ENCODE measurements at places on chromosomes 7 and 10.

DNA sequence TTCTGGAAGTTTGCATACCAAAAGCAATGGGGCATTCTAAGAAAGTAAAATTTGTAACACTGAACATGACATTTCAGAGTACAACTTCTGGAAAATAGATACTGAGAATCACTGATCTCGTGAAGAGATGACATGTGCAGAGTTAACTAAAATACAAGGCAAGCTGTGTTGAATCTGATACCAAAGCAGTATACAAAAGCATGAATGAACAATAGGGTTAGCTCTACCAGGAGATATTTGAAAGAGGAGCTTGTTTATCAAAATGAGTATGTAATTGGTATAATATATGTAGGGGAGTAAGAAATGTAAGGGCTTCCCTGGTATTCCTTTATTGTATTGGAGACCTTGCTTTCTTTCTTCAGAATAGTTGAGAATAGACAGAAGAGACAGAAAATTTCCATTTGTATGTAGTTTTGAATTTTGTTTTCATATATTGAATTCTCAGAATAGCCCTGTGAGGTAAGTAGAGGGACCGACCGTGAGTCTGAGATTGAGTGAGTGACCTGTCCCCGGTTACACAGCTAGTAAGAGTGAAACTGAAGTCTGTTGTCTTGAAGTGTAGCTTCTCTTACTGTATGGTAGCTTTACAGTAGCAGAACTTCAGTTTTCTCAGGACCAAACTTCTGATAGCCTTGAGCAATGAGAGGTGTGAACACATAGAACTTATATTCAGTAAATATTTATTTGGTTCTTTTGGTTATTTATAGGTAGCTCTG is 5.0 kb downstream of the HBP1 start:
- H3K4me3 ChIP-seq, result peak overlapping the region; percentile 14
- no peaks in the 10 kb centered on the region for H3K27me3 ChIP-seq
- DNase-seq, result no peak
- H3K36me3 ChIP-seq, result peaks cover 9% of the 10 kb centered on the region

GRCh38 chr10:108861181-108861754 is 1062.0 kb downstream of the XPNPEP1 start:
- no peak overlapping the region for H3K27ac ChIP-seq
- H3K27me3 ChIP-seq, result no peaks in the 10 kb centered on the region
- no peak overlapping the region for H3K4me3 ChIP-seq
- H3K4me1 ChIP-seq, result no peaks in the 10 kb centered on the region
- no peak for DNase-seq

- no peaks in the 10 kb centered on the region for H3K4me1 ChIP-seq
- H3K27me3 ChIP-seq, result no peaks in the 10 kb centered on the region
- no peak for DNase-seq
- no peak overlapping the region for H3K4me3 ChIP-seq
- no peaks in the 10 kb centered on the region for H3K36me3 ChIP-seq
These were observed 199.1 kb downstream of the GLRX3 start for GRCh38 chr10:130335336-130335735.

DNA sequence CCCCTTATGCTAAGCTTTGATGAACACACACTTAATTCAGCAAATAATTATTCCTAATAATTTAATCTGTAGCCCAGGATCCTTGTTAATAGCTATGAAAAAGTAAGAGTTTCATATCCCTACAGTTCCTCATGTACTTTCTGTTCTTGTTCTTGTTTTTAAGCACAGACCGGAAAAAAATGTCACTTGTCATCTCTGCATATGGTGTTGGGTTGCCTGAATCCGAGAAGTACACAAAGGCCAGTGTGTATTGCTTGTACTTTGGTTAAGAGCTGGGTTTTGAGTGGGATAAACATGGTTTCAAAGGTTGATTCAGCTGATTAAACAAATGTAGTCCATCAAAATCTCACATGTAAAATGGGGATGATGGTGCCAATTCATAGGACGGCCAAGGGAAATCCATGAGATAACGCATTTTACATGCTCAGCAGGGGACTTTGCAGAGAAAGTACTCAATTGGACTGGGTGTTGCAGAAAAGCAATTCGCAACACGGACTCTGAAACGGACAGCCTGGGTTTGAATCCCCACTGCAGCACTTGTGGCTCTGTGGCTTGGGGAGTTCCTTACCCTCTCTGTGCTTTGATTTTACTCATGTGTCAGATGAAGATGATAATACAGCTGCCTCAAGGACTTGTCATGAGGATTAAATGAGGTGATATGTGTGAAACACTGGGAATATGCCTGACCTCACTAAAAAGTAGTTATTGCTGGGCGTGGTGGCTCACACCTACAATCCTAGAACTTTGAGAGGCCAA is 71.7 kb downstream of the MAP3K8 start:
- H3K4me3 ChIP-seq, result no peak overlapping the region
- peaks cover 2% of the 10 kb centered on the region for H3K36me3 ChIP-seq
- no peak for DNase-seq
- H3K27me3 ChIP-seq, result peaks cover 4% of the 10 kb centered on the region
- peaks cover 53% of the 10 kb centered on the region for H3K4me1 ChIP-seq

DNA sequence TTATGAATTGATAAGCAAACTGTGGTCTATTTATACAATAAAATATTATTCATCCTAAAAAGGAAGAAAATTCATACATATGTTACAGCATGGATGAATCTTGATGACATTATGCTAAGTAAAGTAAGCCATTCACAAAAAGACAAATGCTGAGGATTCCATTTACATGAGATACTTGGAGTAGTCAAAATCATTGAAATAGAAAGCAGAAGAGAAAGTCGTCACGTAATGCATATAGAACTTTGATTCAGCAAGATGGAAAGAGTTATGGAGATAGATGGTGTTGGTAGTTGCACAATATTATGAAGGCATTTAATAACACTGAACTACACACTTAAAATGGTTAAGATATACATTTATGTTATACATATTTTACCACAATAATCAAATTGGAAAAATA is 309.7 kb upstream of the KLF6 start:
- no peak overlapping the region for H3K27ac ChIP-seq
- peaks cover 13% of the 10 kb centered on the region for H3K27me3 ChIP-seq
- no peak overlapping the region for H3K4me3 ChIP-seq
- no peak for DNase-seq

GRCh38 chr10:3239920-3240894 is 67.6 kb upstream of the PITRM1 start:
- H3K27me3 ChIP-seq, result peaks cover 35% of the 10 kb centered on the region
- H3K36me3 ChIP-seq, result no peaks in the 10 kb centered on the region
- no peak overlapping the region for H3K4me3 ChIP-seq
- H3K27ac ChIP-seq, result no peak overlapping the region

DNA sequence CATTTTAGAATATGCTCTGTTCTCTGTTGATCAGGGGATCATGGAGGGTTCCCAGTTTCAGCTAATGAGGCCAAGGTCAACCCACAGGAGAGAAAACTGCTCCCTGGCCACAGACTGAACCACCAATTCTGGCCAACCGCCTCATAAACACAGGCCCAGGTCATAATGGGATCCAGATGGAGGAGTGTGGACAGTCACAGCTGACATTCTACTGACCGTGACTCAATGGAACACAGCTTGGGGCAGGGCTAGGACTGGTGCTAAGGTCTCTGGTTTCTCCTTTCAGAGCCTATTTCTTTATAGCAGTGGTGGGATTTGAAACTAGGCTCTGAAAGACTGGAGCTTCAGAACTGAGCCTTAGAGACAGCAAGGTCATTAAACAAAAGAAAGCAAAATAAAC is 68.3 kb downstream of the HIPK2 start:
- DNase-seq, result no peak
- H3K36me3 ChIP-seq, result peaks cover 3% of the 10 kb centered on the region
- no peak overlapping the region for H3K27ac ChIP-seq

- H3K27ac ChIP-seq, result no peak overlapping the region
- no peaks in the 10 kb centered on the region for H3K36me3 ChIP-seq
- DNase-seq, result no peak
- H3K27me3 ChIP-seq, result peaks cover 20% of the 10 kb centered on the region
These were observed 155.4 kb upstream of the SVIL start for GRCh38 chr10:29790207-29790606.

GRCh38 chr10:61110188-61110844 is 166.3 kb upstream of the RHOBTB1 start:
- no peaks in the 10 kb centered on the region for H3K4me1 ChIP-seq
- no peak for DNase-seq
- no peak overlapping the region for H3K27ac ChIP-seq
- H3K36me3 ChIP-seq, result no peaks in the 10 kb centered on the region

- no peak overlapping the region for H3K27ac ChIP-seq
- no peak for DNase-seq
These were observed 102.1 kb upstream of the ABCB5 start for GRCh38 chr7:20513341-20513740.

DNA sequence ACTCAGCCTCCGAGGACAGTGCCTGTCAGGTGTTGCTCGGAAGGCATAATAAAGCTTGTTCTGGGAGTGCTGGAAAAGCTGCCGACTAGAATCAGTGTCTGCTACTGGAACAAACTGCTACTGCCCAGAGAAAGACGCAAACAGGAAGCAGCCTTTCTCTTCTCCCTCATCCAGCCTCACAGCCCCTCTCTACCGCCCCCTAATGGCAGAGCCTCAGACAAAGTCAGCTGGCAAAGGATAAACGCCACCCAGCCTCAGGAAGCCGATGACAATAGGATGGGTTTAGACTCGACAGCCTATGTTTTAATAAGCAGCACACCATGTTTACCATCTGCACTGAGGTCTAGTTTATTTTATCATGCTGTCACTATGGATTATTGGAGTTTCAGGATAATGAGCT is 169.5 kb upstream of the LYZL1 start:
- H3K4me1 ChIP-seq, result no peaks in the 10 kb centered on the region
- no peak overlapping the region for H3K27ac ChIP-seq
- no peaks in the 10 kb centered on the region for H3K27me3 ChIP-seq
- no peak for DNase-seq

- no peak overlapping the region for H3K4me3 ChIP-seq
- H3K27ac ChIP-seq, result no peak overlapping the region
- no peaks in the 10 kb centered on the region for H3K36me3 ChIP-seq
- H3K27me3 ChIP-seq, result no peaks in the 10 kb centered on the region
- no peak for DNase-seq
These were observed 168.8 kb downstream of the TCERG1L start for GRCh38 chr10:131142517-131143380.

DNA sequence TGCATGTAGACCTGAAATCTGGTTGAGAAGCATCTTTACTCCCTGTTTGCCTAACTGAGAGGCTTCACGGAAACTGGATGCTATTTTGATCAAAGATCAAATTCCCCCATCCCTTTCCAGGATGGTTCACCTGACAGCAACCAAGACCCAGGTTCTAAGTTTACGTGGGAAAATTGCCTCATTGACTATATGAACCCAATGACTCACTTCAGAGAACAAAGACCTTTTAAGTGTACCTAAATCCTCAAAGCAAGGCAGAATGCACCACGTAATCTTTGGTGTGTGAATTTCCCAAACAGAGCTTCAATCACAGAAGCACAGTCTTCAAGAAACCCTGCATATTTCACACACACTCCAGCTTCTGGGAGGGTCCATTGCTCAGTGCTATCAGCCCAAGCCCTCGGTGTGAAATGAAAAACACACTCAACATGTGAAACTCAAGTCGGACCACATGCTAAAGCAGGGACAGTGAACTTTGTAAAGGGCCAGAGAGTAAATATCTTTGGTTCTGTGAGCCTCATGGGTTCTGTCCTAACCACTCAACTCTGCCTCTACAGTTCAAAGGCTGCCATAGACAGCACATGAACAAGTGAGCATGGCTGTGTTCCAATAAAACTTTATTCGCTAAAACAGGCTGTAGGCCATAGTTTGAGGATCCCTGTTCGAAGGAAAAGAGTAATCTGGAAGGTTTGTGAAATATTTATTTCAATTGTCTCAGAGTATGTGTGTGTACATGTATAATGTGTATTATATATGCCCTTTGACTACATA is 275.6 kb upstream of the FOXK1 start:
- DNase-seq, result no peak
- no peaks in the 10 kb centered on the region for H3K27me3 ChIP-seq
- no peak overlapping the region for H3K4me3 ChIP-seq
- no peaks in the 10 kb centered on the region for H3K4me1 ChIP-seq

DNA sequence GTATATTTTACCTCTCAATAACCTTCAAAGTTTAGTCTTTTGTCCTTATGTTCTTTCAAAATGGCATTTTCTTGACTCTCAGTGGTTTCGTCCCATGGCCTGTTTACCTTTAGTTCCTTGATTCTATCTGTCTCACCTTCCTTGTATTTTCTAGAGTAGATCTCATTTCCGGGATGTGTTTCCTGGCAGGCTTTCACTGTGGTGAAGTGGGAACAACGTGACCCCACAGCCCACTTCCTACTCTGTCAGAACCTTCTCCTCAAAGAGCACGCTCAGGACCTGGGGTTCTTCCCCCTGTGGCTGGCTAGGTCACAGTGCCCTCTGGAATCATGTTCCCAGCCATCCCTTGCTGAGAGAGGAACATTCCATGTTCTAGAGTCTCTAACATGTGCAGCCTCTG is 129.9 kb upstream of the ZNF32 start:
- no peak overlapping the region for H3K27ac ChIP-seq
- H3K4me1 ChIP-seq, result peaks cover 33% of the 10 kb centered on the region
- peaks cover 4% of the 10 kb centered on the region for H3K36me3 ChIP-seq
- no peak for DNase-seq
- H3K27me3 ChIP-seq, result peaks cover 4% of the 10 kb centered on the region

DNA sequence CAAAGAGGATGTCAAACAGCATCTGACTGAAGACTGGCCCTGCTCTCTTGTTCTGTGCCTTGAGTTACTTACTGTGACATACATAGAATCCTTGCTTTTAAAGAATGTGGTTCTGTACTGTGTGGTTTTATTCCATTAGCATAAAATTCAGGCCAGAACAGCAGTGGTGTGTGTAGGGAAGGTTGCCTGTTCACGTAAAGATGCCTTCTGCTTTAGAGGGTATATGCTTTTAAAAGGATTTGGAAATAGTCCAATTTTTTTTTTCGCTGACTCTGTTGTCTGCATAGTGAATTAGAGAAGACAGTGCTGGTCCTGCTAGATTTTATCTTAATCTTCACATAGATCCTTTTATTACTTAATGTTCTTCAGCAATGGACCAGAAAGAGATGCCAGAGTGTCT is 470.8 kb upstream of the SEMA3A start:
- no peak overlapping the region for H3K27ac ChIP-seq
- H3K27me3 ChIP-seq, result peaks cover 12% of the 10 kb centered on the region
- peaks cover 10% of the 10 kb centered on the region for H3K4me1 ChIP-seq
- no peak for DNase-seq
- H3K4me3 ChIP-seq, result no peak overlapping the region

- peak overlapping the region; percentile 84 for H3K4me3 ChIP-seq
- H3K36me3 ChIP-seq, result peaks cover 46% of the 10 kb centered on the region
- peaks cover 55% of the 10 kb centered on the region for H3K4me1 ChIP-seq
- DNase-seq, result no peak
- peak overlapping the region; percentile 68 for H3K27ac ChIP-seq
These were observed 5.2 kb downstream of the SPOCK2 start for GRCh38 chr10:72082856-72083789.

DNA sequence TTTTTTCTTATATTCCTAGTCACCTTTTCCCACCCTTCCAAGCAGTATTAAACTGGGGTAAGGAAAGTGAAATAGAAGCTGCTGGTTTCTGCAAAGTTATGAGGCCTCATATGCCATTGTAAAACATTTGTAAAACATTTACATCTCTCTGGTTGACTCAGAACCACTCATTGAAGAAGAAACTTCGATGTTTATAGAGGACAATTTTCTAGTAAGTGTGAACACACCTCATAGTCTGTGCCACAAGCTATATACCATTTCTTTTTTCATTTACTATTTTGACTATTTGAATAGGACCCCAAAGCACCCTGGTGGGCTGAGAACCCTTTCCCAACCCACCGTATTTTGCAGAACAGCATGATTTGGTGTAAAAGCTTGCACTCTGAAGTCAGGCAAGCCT is 12.9 kb upstream of the ITGB1 start:
- H3K27ac ChIP-seq, result no peak overlapping the region
- peaks cover 12% of the 10 kb centered on the region for H3K4me1 ChIP-seq
- H3K36me3 ChIP-seq, result no peaks in the 10 kb centered on the region
- no peak overlapping the region for H3K4me3 ChIP-seq
